ENCODE measurements at places on chromosomes 12 and 14.

DNA sequence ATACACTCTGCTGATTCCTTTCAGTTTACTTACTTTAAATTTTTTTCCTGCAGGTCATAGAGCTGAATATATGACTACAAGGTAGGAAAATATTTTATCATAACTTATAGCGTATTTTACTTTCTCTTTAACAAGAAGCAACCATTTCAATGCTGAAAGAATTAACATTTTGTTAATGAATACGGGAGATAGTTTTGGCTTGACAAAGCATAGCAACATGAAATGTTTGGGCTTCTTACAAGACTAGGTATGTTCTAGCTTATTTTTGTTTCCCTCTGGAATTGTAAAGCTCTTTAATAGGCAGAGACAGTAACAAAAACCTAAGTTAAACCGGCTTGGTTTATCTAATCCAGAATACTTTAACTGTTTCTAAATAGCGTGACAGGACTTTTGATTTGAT is 135.2 kb downstream of the KICS2 start:
- DNase-seq = no peak

DNA sequence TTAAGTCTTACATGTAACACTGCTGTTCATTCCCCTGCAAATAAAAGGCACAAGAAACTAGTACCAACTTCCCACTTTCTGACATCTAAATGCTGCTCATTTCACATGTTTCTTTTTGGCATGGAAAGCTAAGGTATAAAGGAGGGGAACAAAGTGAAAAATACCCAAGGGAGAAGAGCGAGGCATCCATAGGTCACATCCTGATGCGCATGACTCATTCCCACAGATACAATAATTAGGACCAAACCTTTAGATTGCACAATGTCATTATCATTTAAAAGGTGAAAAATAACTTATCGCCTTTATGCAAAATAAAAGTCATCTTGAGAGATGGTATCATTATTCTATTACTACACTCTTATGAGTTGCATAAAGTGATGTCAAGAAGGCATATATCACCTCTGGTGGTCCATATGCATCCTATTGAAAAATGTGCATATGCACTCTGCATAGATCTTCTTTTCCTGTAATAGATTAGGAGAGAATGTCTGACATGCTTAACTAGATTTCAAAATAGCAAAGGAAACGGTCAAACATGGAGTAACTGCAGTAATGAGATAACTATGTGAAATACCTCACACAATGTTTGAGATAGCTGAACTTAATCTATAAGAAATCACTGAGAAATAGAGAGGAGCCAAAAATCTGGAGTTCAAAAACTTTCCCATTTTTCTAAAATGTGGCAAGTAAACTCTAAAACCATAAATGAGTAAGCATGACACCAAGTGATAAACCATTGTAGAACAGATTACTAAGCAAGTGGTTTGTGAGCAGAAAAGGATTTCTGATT is 382.5 kb upstream of the TMTC1 start:
- DNase-seq = no peak

GRCh38 chr14:44798386-44799242 is 163.1 kb downstream of the KLHL28 start:
- DNase-seq = no peak

- DNase-seq = no peak
Measured at GRCh38 chr14:92609955-92610354, 96.4 kb downstream of the RIN3 start.

- no peak for DNase-seq
Measured at GRCh38 chr12:25384038-25384892, 133.5 kb upstream of the KRAS start.

DNA sequence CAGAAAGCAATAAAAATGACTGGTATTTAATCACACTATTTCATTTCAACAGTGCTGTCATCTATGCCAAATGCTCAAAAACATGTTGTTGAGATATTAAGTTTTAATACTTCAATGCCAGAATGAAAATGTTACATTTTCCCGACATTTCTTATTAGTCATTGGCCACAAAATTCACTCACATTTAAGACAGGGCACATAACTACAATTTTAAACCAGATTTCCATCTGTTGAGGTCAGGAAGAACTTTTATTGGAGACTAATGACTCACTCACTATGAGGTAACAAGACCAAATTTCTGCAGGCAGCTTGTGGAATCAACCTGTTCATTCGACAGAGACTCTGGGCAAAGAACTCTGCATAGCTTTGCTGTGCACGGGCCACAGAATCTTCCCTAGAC is 36.8 kb downstream of the PPTC7 start:
- no peak for DNase-seq

DNA sequence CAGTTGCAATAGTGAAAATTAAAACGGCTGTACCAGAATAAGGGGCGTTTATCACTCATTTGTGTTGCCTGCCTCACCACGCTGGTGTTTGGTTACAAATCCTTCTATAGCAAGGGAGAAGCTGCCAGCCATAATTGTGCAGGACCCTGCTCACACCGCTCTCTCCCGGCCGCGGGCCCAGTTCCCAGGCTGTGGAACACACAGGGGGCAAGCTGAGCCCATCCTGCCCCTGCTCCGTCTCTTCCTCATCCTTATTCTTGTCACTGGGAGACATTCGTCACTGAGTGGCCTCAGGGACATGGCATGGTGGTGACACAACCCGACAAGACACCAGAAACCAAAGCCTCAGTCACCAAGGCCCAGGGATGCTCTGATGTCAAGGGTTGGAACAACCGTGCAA is 116.3 kb upstream of the FKBP4 start:
- no peak for DNase-seq

DNA sequence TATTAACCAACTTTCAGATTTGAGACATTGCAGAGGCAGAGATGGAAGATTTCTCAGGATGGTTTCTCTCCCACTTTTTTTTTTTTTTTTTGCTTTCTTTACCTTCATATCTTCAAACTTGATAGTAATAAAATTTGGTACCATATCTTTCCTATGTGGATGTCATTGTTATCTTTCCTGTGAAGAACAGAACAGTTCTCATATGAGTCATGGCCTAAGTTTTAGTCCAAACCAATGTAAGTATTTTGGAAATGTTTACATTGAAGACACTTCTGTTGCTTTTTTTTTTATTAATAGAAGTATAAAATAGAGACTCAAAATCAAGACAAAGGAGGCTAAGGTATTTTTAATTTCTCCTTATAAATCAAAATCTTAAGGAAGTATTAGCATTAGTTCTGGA is 95.2 kb downstream of the C12orf50 start:
- DNase-seq = no peak

DNA sequence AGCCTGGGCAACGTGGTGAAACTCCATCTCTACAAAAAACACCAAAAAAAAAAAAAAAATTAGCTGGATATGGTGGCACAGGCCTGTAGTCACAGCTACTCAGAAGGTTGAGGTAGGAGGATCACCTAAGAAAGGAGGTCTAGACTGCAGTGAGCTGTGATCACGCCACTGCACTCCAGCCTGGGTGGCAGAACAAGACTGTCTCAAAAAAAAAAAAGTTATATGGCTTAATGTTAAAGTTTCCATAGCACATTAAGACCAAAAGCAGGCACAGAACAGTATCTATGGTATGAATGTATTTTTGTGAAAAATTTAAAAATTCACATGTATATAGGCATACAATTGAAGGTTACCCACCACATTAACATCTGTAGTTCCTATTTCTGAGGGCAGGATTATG is 15.9 kb downstream of the CDKN1B start:
- DNase-seq = no peak

- no peak for DNase-seq
Measured at GRCh38 chr12:52977170-52977569, 28.3 kb downstream of the KRT18 start.

DNA sequence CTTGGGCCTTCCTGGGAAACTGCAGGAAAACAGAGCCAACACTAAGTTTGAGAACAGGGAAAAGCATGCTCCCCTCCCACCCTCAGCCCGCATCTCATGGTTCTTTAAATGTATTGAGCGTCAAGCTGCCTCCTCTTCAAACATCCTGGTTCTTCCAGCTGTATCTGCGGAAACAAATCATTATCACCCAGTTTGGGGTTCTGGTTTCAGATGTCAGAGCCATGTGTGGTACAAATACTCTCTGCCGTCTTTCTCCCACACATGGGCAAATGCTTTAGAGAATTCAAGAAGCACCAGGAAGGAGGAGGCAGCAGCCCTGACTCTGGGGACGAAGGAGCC is 29.1 kb downstream of the JDP2 start:
- no peak for DNase-seq

GRCh38 chr12:122031342-122032216 is 9.9 kb downstream of the BCL7A start:
- peak; percentile 48 for DNase-seq

- no peak for DNase-seq
Measured at GRCh38 chr12:48586361-48586760, 16.5 kb upstream of the LALBA start.

DNA sequence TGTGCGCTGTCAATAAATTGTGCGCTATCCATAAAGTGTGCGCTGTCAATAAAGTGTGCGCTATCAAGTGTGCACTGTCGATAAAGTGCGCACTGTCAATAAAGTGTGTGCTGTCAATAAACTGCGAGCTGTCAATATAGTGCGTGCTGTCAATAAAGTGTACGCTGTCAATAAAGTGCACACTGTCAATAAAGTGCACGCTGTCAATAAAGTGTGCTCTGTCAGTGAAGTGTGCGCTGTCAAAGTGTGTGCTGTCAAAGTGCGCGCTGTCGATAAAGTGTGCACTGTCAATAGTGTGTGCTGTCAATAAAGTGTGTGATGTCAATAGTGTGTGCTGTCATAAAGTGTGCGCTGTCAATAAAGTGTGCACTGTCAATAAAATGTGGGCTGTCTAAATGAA is 2.9 kb upstream of the CHGA start:
- DNase-seq = no peak

Data from germinal center (tissue), 1 donor.